ENCODE measurements at places on chromosomes 2 and 18.

DNA sequence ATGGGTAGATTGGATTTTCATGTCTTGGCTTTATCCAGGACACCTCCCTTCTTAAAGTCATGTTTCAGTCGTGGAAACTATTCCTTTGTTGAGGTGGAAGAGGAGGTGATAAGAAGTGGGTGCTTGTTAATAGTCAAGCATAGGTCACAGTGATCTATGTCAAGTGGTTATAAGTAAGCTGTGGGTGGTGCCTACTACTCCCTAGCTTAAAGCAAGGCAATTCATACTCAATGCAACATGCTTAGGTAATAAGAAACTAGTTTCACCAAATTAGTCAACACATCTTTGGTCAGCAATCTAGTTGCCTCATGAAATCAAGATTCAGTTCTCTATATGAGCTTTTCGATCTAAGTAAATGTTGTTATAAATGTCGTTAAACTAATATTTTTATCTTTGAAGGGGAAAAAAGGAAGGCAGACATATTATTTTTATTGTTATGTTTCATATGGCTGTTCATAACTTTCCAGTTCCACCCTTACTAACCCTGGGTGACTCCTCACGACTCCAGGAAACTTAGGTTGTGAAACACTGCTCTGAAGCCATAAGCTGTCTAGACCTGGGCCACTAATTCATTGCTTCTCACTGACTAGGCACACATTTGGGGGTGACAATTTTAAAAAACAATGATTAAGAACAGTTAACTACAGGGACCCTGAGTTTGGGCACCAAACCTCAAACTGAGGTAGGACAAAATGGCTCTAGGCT is 5.8 kb upstream of the ABCB11 start:
- no peak for DNase-seq

GRCh38 chr2:56132138-56132537 is 51.7 kb upstream of the CCDC85A start:
- DNase-seq = peak; percentile 77

- no peak for DNase-seq
Measured at GRCh38 chr2:157304811-157305722, 20.6 kb downstream of the ERMN start.

- DNase-seq = no peak
Measured at GRCh38 chr2:219434718-219435525, at the start of gene SPEG. SPEG (plus strand) TSS chr2:219434843; CDS start chr2:219434978, 135 bp downstream.

GRCh38 chr2:221203856-221204255 is 368.2 kb downstream of the EPHA4 start:
- DNase-seq = peak; percentile 71

DNA sequence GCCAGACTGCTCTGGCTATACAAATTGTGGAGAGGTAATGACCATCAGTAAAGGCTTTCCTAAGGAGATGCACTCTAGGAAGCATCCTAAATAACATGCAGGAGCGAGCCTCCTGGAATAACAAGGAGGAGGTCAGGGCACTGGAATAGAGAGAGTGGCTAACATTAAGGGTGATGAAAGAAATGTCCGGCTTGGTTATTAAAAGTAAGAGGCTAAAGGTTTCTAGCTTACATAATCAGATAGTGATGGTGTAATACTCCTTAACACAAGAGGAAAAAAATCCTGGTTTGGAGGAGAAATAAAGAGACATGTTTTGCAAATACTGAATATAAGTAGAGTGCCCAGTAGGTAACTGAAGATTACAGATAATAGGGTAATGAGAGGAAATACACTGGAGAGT is 365.7 kb downstream of the ZEB2 start:
- DNase-seq = no peak

- no peak for DNase-seq
Measured at GRCh38 chr2:99348173-99348572, 11.0 kb downstream of the EIF5B start.

- DNase-seq = no peak
Measured at GRCh38 chr2:48900321-48901014, 144.9 kb upstream of the LHCGR start.

- no peak for DNase-seq
Measured at GRCh38 chr2:24961903-24962302, 9.9 kb downstream of the DNAJC27 start.

DNA sequence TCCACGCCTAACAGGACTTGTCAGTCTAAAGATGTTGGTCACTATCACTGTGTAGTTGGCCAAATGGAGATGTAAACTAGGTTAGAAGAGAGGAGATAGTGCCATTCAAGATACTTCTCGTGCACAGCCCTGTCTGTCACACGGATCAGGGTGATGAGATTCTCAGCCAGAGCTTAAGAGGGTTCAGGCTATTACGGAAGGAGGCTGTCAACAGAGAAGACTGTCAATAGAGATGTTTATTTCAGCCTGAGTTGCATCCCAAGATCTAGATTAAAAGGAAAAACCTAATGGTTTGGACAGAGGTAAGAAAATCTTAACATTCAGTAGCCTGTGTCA is 83.4 kb downstream of the AAK1 start:
- DNase-seq = no peak

DNA sequence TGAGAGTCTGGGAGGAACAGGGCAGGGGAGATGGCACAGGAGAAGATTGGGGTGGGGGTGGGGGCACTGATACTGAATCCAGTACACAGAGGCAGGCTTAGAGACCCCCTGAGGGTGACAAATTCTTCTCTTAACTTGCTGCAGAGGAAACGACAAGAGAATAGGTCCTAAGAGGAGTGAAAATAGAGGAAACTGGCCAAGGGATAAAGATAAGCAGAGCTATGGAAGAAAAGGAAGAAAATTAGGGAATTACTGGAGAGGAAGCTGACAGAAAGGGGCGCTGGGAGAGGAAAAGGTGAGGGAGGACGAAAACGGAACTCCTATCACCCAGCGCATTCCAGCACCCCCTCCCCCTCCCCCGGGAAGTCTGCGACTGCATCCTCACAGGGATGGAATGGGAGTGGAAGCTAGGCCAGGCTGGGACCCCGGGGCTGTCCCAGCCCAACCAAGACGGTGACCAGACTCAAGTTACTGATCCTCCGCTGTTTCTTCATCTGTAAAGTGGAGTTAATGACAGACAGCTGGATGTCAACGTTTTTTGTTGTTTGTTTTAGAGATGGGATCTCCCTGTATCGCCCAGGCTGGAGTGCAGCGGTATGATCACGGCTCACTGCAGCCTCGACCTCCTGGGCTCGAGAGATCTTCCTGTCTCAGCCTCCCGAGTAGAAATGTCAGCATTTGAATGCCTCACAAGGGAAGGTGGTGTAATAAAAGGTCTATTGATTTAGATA is 2.6 kb upstream of the EMX1 start:
- DNase-seq = no peak

DNA sequence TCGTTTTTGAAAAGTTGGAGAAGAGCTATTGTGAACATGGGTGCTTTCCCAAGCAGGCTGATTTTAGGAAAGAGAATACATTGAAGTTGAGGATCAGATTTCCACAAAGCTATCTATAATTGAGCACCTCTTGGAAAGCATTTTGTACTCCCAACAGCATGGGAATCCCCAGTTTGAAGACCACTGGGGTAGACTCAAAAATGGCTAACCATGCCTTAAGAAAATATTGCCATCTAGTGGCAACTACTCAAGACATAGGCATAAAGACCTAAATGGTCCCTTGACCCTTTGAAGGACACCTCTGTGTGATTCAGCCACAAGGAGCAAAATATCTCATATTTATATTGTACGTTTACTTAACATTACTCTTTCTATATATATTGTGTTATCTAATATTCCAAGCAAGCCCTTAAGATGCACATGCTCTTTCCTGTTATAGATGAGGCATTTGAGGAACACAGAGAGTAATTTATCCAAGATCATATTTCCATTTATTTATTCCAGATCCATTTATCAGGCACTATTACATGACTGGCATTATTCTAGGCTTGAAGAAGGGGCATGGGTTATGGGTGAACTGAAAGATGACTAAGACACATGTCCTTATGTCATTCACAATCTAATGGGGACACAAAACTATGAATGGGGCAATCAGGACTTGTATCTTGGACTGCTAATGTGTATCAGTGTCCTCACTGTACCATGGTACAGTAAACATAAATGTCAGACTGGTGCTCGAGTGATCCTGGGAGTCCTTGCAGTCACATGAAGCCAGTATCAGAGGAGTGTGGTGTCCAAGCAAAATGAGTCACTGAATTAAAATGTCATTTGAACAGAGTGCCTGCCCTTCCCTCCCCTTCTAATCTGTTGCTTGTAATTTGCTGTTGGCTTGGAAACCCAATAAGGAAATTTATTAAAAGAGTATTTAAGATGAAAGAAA is 121.0 kb upstream of the XPO1 start:
- DNase-seq = peak; percentile 71

DNA sequence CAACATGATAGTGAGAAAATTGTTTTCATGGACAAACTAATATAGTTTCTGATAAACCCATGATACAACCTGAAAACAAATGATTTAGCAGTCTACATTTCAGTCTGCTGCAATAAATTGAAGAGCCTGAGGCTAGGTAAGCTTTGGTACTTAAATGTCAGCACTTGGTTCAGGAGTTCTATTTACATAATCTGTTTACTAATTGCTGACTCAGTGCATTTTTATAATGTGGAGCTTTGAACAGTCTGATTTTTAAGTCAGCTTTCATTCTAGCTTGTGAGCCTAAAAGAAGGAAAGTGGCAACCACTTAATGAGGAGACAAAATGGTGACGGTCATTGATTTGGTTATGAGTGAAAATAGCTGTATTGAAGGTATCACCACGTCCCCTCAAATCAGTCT is 488.6 kb downstream of the CPS1 start:
- DNase-seq = no peak

DNA sequence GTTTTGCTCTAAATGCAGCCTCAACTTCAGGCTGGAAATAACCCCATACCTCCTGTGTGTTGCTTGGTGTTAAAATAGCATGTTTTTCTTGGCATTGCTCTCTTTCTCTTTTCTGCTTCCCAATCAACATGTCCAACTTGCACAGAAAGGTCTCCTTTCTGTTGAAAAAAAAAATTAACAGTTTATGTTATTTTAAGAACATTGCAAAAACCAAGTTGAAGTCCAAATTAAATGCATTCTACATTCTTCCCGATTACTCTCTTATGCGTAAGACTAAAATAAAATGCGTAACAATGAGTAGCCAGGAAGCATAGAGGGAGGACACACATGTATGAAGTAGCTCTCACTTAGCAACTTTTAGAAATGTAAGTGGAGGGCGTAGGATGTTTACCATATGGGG is 1406.1 kb upstream of the NXPH2 start:
- no peak for DNase-seq
